ENCODE measurements at places on chromosomes 1 and 21. TPM values are rescaled to one million over a fixed set of nuclear protein-coding genes. Genes with fewer than 3 reads are reported as not detected.

Gene AMY1A
- not detected for polyA plus RNA-seq

Gene LENEP
- polyA plus RNA-seq: 0.16 TPM

Gene OPRD1
- polyA plus RNA-seq: not detected

Gene KLF17
- 0.01 TPM for polyA plus RNA-seq

Gene TLCD4
- polyA plus RNA-seq: 0.18 TPM

Gene AKR1A1
- 118 TPM for polyA plus RNA-seq

Gene AADACL4
- polyA plus RNA-seq: not detected

Gene PTCH2
- polyA plus RNA-seq: 0.03 TPM

Gene RGS8
- not detected for polyA plus RNA-seq

Gene PCSK9
- polyA plus RNA-seq: 52.1 TPM

Gene OTUD7B
- 5.9 TPM for polyA plus RNA-seq

Gene LPAR3
- polyA plus RNA-seq: 32.7 TPM

Gene C1orf94
- polyA plus RNA-seq: not detected

Gene TGFBR3
- 0.09 TPM for polyA plus RNA-seq

Gene GJA8
- polyA plus RNA-seq: not detected

Gene FBXO42
- 15.8 TPM for polyA plus RNA-seq

Gene FMO4
- polyA plus RNA-seq: 1.8 TPM

Gene STIL
- 17.6 TPM for polyA plus RNA-seq

Gene CFAP107
- polyA plus RNA-seq: not detected

Gene DCST1
- not detected for polyA plus RNA-seq

Gene KRTAP27-1
- polyA plus RNA-seq: not detected

Gene IFI6
- polyA plus RNA-seq: 3.4 TPM

Gene CRYBG2
- polyA plus RNA-seq: 4.5 TPM

Gene SHE
- not detected for polyA plus RNA-seq

Gene DNASE2B
- not detected for polyA plus RNA-seq

Gene DPT
- not detected for polyA plus RNA-seq

Gene ETV3L
- not detected for polyA plus RNA-seq

Gene PADI1
- polyA plus RNA-seq: 0.32 TPM

Gene BEND5
- 0.16 TPM for polyA plus RNA-seq

Gene ADAM30
- polyA plus RNA-seq: not detected

Gene LDLRAD2
- polyA plus RNA-seq: not detected

Gene OR2M3
- not detected for polyA plus RNA-seq

Gene DMAP1
- polyA plus RNA-seq: 26.1 TPM

Gene GBP7
- not detected for polyA plus RNA-seq

Gene IFNLR1
- polyA plus RNA-seq: 5.9 TPM

Gene TMEM82
- polyA plus RNA-seq: not detected

Gene ZMYND12
- polyA plus RNA-seq: 0.22 TPM

Gene SPSB1
- polyA plus RNA-seq: 13.2 TPM

Gene RXFP4
- 0.07 TPM for polyA plus RNA-seq
